ENCODE measurements at places on chromosomes 2 and 18.

DNA sequence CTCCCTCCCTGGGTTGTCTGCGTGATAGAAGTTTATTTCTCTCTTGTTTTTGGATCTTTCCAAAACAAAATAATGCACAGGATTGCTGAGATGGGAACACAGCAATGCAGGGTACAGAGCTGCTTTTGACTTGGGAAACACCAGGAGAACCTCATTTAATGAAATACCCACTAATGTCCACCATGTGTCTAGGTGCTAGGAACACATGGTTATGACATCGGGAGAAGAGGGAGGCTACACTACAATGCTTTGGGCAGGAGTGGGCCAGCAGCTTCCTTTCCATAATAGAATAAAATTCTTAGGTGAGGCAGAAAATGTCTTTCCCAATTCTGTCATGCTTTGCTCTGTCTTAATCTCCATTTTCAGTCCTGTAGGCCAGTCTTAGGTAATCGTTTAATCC, 29.2 kb upstream of the KCNF1 start:
- DNase-seq = no peak

- DNase-seq = no peak
Measured at GRCh38 chr2:75828826-75829225, 118.1 kb upstream of the GCFC2 start.

GRCh38 chr18:22238036-22238435, 68.6 kb downstream of the GATA6 start:
- DNase-seq = no peak

DNA sequence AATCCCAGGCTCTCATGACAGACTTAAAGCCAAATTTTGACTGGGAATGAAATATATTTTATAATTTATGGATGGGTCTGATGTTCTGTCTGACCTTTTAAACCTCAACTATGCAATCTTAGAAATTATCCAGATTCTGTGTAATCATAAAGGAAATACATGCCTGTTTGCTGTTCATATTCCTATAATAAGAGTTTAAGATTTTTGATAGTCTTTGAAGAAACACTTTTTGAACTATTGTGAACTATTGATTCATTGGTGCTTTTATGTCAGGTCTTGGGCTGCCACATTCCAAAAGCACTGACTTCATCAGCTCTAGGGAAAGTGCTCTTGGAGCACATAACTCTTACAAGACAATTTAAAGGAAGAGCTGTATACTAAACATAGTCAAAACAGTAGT, 64.2 kb downstream of the CCDC150 start:
- no peak for DNase-seq

DNA sequence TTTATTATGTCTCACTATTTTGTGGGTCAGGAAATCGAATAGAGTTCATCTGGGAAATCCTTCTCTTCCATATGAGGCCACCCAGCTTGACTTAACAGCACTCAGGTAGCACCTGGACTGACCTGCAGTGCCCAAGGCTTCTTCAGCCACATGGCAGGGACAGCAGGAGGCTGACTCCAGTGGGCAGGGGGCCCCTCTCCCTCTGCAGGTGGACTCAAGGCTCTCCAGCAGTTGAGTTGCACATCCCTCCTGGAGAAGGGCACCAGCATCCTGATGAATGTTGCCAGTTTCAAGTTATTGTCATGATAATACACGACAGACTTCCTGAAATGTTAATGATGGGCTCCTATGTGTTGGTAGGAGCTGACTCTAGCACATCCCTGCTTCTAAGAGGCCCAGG, 338.1 kb upstream of the RAB6C start:
- no peak for DNase-seq

- DNase-seq = no peak
Measured at GRCh38 chr2:153072077-153072476, 353.7 kb downstream of the ARL6IP6 start.

DNA sequence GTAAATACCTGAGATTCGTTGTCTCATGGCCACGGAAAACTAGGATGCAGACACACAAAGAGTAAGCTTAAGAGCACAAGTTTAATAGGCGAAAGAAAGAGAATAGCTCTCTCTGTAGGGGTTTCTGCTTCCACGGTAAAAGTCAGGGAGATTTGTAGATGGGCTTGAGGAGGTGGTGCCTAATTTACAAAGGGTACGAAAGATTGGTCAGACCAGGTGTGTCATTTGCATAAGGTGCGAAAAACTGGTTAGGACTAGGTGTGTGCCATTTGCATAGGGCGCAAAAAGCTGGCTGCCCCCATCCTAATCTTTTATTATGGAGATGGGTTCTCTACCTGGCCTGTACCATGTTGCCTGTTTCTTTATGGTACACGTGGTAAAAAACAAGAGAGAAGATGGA, 170.5 kb upstream of the DOK6 start:
- DNase-seq = no peak

GRCh38 chr18:74773171-74773624, 175.5 kb downstream of the ZNF407 start:
- DNase-seq = no peak

GRCh38 chr2:231088754-231089153, 32.1 kb downstream of the PSMD1 start:
- no peak for DNase-seq

- DNase-seq = no peak
Measured at GRCh38 chr2:46970334-46971288, 55.0 kb upstream of the MCFD2 start.

GRCh38 chr18:11155034-11155759, 5.8 kb upstream of the PIEZO2 start:
- no peak for DNase-seq

GRCh38 chr2:27723372-27724144, 48.0 kb upstream of the MRPL33 start:
- peak; percentile 79 for DNase-seq

DNA sequence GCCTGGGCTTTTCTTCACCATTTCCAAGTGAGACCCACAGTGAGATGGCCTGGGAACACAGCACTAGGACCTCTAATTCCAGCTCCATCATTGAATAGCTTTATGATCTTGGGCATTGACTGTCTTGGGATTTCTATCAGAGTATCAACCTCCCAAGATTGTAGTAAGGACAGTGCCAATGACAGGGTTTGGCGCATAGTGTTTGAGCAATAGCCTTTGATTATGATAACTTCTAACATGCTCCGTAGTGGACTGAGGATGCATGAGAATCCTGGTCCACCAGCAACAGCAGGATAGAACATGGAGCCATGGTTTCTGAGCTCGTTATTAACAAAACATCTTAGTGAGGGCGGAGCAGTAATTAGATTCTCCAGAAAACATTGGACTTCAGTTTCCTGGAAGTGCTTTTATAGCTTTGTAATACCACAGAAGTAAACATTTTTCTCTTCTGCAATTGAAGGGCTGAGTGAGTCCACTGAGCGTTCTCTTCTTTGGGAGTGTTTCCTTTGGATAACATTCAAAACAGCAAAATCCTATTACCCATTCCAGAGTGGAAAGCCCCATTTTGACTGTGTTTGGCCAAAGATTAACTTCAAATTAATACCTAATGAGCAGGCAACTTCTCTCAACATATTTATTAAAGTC, 63.7 kb downstream of the IL1R2 start:
- no peak for DNase-seq

GRCh38 chr18:3725115-3725514, 275.1 kb downstream of the TGIF1 start:
- DNase-seq = no peak

DNA sequence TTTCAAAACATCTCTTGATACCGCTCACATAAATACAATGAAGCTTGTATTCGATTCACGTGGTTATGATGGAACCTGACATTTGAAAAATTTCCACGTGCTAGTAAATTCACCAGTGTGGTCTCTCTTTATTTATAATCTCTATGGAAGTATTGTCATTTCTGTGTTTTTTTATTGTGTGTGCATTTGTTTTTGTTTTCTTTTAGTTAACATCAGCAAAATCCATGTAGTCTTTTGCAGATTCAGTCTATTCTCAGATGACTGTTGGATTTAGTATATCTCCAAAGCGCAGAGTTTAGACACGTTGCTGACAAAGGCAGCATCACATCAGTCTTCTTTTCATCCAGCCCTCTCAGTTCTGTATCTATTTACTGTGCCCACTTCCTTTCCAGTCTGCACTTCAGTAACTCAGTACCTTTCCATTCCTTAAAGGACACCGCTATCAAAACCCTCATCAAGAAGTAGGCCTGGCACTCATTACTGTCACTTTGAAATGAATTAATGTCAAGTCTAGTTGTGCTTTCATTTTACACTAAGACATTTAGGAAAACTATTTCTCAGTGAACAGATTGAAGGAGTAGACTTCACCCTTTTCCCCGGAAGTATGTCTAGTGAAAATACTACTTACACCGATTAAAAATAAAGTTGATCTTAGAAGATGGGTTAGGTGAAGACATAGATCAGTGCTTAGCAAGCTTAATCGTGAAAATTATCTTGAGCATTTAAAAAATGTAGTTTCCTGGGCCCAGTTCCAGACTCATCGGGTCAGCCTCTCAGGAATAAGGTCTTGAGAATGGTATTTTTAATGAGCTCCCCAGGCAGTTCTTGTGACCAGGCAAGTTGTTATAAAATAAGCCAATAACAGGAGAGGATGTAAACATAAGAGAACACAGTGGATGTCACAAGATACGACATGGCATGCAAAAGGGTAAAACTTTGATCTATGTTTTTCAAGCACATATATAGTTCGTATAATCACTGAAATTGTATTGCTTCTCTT, 506.8 kb upstream of the ZEB2 start:
- DNase-seq = no peak

DNA sequence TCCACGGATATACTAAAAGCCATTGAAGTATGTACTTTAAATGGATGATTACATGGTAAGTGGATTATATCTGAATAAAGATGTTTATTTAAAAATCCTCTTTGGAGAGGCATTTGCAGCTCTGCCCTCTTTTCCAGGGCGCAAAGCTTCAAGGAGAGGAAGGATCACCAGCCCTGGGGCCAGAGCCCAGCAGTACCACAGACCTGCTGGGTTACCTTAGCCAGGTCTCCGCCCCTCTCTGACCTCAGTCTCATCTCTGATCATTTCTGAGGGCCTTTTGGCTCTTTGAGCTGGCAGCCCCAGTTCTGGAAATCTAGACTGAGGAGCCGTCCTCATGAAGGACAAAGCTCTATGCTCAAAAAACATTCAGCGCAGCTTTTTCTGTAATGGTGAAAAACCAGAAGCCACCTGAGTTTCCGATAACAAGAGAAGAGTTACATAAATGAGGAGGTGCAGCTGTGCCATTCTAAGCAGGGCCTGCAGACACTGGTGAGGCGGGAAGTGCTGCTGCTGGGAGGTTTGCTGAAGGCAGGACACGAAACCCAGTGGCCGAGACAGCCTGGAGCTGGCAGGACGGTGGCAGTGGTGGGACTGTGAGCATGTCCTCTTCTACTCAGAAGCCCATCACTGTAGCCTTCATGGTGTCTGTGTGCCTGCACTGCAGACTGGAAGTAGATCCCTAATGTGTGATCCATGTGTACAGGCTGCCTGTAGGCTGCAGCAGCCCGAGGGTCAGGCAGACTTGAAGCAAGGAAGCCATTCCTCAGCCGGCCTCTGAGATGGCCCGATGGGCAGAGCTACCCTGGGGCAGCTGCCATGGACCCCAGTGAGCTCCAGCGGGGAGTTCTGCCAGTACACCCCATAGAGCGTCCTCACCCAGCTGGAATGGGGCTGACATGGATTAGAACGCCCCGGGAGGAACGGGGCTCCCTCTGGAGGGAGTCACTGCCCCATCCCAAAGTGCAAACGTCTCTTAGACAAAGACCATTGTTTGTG, 27.7 kb downstream of the ADRA2B start:
- no peak for DNase-seq

- no peak for DNase-seq
Measured at GRCh38 chr18:48531908-48532307, 6.9 kb upstream of the CTIF start.

GRCh38 chr2:218982586-218983262, 2.3 kb downstream of the FEV start:
- no peak for DNase-seq

DNA sequence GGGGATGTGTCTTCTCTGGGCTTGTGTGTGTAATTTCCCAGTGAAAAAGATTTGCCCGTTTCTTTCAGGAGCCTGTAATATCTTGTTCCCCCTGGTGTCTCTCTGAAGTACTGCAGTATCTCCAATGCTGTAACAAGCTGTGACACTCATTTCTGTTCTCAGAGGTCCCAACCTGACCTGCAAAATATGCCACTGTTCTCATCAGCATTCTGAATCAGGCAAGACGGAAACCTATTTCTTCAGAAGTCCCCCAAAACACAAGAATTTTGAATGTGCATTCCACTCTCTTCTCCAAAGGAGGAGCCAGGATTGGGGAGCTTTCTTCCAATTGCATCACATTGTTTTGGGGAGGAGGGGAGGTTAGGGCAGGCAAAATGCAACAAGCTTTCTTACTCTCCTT, 77.0 kb upstream of the CNGA3 start:
- DNase-seq = peak; percentile 38

- DNase-seq = no peak
Measured at GRCh38 chr2:168564641-168565040, 108.6 kb downstream of the CERS6 start.

DNA sequence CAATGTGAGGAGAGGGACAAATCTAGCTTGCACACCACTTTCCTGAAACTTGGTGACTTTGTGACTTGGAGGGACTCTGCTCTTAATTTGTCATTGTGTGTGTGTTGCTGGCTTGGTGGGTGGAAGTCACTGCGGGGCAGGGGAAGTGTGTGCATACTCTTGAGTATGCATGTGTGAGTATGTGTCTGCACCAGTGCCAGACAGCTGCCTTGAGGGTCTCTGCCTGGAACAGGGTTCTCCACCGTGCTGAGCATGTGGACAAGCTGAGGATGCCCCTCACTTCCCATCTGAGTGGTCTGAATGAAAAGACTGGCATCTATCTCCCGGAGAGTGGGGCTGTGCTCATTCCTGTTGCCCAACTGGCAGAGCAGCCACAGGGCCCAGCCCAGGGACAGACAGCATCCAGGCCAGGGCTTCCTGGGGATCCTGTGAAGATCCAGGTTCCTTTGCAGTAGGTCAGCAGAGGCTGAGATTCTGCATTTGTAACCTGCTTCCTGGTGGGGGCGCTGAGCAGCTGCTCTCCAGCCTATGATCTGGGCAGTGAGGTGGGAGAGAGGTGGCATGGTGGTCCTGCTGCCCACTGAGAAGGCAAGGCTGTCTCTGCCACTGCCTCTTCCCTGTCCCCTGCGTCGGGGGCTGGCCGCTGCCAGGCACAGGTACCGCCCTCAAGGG, 138.9 kb upstream of the HAAO start:
- DNase-seq = peak; percentile 33

GRCh38 chr2:159867567-159868361, 69.8 kb upstream of the CD302 start:
- DNase-seq = no peak

GRCh38 chr2:98637401-98638147, 29.2 kb downstream of the UNC50 start:
- DNase-seq = no peak

- no peak for DNase-seq
Measured at GRCh38 chr2:118171546-118171945, 83.3 kb downstream of the INSIG2 start.

DNA sequence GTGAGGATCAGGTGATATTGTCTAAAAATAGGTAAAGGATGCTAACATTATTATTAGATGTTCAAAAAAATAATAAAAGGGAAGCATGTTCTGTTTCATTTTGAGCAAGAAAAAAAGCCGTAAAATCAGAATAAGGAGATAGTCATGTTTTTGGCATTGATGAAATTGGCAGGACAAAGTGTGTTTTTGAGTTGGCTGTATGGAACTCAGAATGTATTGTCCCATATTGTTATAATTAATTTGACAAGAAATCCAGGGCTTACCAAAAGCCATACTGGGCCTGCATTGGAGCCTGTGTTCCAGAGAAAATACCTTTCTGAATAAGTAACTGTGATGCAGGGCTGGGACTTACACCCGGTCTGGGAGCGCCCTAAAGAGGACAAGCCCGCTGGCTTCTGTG, 232.0 kb downstream of the AGAP1 start:
- no peak for DNase-seq

- no peak for DNase-seq
Measured at GRCh38 chr18:61714421-61714820, 178.4 kb downstream of the RNF152 start.
